Mucosa of descending colon (tissue), 3 donors: ENCODE measurements at places on chromosomes 5 and 9. TPM values are rescaled to one million over a fixed set of nuclear protein-coding genes. Genes with fewer than 3 reads are reported as not detected.

DNA sequence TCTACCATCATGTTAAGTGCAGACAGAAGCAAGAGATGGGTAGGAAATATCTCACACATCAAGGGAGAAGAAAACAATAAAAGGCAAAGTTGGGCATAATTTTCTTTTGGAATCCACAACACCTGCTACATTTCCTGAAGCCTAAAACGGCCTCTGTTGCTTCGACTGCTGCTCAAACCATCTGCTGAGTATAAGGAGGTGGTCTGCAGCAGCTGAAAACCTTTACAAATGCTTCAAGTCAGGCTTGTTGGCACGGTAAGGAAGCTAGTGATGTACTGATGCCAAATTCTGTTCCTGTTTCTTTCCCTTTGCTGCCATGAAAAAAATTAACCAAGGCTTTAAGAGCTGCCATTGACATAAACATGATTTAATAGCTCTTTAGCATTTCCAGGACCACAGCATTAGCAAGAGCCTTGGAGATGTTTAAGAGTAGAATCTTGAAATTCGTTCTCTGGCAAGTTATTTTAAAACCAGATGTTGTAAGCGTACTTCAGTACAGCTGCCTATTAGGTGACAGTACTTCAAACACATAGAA lies 75.6 kb downstream of the DMRTA1 start:
- DNase-seq: no peak

- DNase-seq: no peak
Measured at GRCh38 chr5:17331651-17332050, 114.2 kb downstream of the BASP1 start.

MLANA gene
- total RNA-seq: not detected

BNC2 gene
- 12.0 TPM for total RNA-seq

ADAMTS6 gene
- total RNA-seq: 3.6 TPM
